ENCODE measurements at places on chromosomes 11 and 22.

GRCh38 chr22:23010430-23010829 lies 59.9 kb upstream of the GNAZ start:
- DNase-seq: no peak

GRCh38 chr11:24496386-24496735 lies 492 bp upstream of the LUZP2 start:
- no peak for DNase-seq

DNA sequence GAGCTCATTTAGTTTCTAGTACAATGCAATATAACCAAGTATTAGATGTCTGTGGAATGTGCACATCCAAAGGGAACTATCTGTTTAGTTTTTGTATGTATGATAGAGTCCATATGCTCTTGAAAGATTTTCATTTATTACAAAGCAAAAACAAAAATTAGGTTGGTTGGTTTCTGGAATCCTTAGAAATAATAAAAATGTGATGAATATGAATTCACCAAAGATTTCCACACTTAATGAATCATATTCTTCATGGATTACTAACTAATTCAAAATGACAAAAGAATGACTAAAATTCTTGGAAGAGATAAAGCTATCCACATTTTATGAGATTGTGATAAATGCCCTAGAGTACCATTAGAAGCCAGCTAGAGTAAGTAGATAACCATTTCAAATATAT lies 261.1 kb downstream of the SBF2 start:
- no peak for DNase-seq

DNA sequence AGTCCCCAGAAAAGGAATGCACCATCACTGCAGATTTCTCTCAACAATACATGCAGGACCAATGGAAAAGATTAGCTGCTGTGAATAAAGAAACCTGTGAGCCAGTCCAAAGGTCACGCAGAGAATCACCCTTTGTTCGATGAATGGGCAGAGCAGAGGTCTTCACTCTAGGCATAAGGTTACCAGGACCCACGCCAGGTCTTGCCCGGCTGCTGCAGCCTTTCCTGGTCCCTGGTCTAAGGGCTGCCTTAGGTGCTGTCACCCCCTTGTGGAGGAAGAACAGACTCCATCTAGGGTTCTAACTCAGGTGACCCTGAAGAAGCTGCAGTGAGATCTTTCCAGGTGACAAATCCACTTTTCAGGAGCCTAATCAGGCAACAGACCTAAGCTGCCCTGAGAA lies 29.0 kb upstream of the NAP1L4 start:
- DNase-seq: no peak

GRCh38 chr11:121449626-121450025 lies 2.5 kb upstream of the SORL1 start:
- DNase-seq: no peak

- DNase-seq: peak; percentile 82
Measured at GRCh38 chr11:3049430-3050243, 7.6 kb downstream of the CARS1 start.

DNA sequence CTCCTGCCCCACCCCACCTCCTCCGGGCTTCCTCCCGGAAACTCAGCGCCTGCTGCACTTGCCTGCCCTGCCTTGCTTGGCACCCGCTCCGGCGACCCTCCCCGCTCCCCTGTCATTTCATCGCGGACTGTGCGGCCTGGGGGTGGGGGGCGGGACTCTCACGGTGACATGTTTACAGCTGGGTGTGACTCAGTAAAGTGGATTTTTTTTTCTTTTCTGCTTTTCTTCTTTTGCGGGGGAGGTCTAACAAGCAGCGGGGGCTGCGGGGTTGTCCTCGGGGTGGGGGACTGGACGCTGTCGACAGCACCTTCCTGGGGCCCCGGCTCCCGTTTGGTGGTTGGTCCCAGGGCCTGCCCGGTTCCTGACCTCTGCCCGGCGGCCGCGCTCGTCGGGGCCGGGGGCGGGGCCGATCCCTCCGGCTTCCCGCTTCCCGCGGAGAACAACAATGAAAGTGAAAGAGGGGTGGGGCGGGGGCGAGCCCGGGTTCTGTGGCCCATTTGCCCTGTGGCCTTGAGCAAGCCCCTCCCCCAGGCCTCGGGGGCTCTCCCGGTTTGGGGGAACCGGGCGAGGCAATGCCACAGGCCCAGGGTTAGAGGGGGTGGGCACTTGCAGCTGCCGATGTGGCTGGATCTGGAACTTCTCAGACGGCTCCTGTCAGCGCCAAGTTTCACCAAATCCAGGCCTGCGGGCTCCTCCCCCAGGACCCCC lies 975 bp upstream of the MDK start:
- no peak for DNase-seq

DNA sequence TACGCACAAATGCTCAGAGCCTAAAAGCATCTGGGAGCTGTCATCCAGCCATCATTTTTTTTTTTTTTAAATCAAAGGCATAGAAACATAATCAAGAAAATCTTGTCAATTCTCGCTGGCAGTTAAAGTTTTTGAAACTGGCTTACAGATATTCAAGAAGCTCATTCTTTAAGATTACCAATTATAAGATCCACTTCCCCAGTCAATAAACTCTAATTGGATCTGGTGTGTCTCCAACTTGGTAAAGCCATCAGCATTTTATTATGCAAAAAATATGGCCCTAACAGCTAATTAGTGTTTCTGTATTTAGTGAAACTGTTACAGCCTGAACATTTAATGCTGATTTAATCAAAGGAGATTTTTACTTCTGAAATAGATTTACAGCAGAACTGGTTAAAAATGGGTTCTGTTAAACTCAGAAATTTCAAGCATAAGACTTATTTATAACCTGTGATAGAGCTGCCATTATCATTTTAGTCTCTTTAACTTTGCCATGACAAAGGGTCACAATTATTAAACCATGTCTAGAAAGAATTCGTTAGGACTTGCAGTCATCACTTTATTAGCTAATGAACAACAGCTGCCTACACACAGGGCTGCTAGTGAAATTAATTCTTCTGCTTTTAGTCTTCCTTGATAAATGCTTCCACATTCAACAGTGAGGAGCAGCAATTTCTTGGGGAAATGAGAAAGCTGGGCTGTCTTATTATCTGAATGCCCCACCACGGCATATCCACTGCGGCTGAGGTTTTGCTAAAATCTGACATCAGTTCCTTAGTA lies 176.4 kb upstream of the PITPNB start:
- DNase-seq: no peak

DNA sequence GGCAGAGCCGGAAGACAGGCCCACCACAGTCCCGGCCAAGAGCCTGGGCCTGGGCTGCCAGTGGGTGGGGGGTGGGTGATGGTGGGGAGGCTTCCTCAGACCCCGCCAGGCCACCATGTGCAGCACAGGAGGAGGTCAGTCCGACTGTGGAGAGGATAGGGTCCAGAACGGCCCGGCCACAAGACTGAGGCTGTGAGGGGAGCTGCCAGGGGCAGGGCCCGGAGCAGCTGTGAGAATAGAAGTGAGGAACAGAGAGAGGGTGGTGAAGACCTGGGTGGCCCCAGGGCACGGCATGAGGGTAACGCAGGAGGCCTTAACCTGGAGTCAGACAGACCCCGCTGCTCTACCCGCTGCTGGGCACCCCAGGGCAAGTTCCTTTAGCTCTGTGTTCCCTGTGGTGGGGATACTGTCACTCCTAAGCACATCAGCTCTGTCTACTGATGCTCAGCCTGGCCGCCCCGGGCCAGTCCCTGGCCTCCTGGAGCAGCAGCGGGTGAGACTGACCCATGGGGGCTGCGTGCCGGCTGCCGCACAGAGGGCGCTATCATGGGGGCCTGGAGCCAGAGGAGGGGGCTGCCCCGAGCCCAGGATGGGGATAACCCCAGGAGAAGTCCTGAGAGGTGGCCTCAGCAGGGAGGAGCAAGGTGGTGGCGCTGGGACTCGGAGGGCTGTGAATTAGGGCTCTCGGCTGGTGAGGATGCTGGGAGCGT lies 1.7 kb downstream of the FERMT3 start:
- DNase-seq: no peak

GRCh38 chr11:18324381-18324780 lies 2.0 kb downstream of the GTF2H1 start:
- no peak for DNase-seq

- no peak for DNase-seq
Measured at GRCh38 chr11:131807876-131808275, 437.5 kb downstream of the NTM start.

DNA sequence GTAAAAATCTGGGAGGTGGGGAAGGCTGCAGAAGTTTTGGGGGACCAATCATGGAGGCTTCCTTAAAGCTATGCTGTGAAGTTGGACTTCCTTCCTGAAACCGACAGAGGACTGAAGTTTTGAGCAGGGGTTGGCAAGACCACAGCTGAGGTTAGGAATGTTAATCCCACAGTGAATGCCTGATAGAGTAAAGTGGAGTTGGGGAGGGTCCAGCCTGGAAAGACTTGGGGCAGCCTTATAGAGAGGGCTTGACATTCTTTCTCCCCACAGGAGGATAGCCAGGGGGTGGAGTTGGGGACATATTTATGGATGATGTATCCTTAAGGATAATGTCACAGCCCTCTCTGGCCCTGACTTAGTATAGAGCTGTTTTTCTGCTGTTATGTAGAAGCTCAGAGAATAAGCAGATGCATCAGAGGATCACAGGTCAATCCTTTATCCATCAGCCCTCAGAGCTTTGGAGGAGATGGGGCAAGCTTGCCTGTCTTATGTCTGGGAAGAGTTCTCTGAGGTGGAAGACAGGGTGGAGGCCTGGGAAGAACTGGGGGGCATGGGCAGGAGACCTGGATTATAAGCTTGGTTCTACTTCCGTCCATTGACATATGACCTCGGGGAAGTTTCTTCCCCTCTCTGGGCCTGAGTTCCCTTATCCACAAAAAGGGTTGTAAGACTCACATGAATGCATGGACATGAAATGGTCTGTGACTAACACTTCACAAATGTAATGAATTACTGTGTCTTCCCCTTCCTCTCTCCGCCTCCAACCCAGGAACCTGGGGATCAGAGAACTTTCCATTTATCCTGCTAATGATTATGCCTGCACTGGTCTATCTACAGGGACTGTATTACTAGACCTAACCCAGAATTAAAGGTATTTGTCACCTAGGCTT lies 317.8 kb downstream of the MIAT start:
- no peak for DNase-seq

Data from pulmonary artery endothelial cell (primary cell).